ENCODE measurements at places on chromosomes 13 and 19.

GRCh38 chr19:15727724-15728123, at the start of gene OR10H2:
Gene OR10H2 (plus strand): TSS chr19:15728024. CDS start chr19:15728044, 20 bp downstream.
- DNase-seq = no peak

GRCh38 chr13:32638739-32639138, 52.5 kb downstream of the PDS5B start:
- no peak for DNase-seq

DNA sequence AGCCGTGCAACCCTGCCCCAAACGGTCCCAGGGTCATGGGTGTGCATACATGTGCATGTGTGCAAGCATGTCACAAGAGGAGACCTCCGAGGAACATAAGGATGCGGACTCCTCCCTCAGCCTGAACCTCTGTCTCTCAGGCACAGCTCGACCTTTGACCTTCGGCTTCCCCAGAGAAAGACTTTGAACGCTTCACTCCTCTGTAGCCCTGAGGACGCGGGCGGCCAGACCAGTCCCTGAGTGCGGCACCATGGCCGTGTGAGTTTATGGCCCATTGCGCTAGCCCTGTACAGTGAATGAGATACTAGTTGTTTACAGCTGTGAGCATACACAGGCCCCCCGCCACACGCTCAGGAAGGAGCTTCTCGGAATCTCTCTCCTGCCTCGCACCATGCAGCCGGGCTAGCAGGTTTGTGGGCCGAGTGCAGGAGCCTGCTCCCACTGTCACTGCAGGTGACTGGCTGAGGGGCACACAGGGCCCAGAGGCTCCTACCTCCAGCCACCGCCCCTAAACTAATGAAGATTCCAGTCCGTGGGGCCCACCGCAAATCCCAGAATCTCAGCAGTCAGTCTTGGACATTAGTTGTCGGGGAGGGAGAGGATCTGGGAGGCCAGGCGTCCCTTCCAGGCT, 10.8 kb downstream of the RASA3 start:
- DNase-seq = no peak

DNA sequence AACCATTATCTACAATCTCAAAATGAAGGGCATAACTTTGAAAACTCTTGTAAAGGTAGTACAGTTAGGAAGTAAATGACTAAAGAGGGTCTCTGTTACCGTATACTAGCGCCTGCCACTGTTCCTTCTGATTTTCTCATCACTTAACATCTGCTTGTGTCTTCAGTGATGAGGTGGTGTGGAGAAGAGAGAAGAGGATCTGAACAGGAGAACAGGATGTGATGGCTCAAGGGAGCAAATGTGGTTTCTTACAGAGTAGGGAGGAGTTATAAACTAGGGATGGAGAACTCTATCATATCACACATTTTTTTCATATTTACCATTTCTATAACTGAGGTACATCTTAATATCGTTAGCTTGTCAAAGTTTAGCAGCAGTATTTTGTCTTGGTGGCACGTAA, 1.1 kb downstream of the KCTD4 start:
- DNase-seq = no peak

- no peak for DNase-seq
Observed at GRCh38 chr13:23903906-23904280, 6.6 kb upstream of the C1QTNF9B start.

- no peak for DNase-seq
Observed at GRCh38 chr13:99563404-99563803, 62.1 kb downstream of the TM9SF2 start.

GRCh38 chr13:113787694-113788093, 28.7 kb downstream of the TMEM255B start:
- DNase-seq = no peak

All from activated naive CD8-positive, alpha-beta T cell treated with anti-CD3 and anti-CD28 coated beads, Interleukin-2, amount 50 U/mL, for 24 hours (primary cell).